ENCODE measurements at places on chromosomes 5 and 9.

GRCh38 chr5:178204935-178205748, 809 bp downstream of the HNRNPAB start:
- DNase-seq: peak; percentile 85

GRCh38 chr5:127351418-127351817, 60.8 kb downstream of the MEGF10 start:
- no peak for DNase-seq

- no peak for DNase-seq
Observed at GRCh38 chr5:102211165-102211564, 84.9 kb downstream of the SLCO4C1 start.

GRCh38 chr9:126337729-126338372, 11.2 kb downstream of the MVB12B start:
- DNase-seq: no peak

DNA sequence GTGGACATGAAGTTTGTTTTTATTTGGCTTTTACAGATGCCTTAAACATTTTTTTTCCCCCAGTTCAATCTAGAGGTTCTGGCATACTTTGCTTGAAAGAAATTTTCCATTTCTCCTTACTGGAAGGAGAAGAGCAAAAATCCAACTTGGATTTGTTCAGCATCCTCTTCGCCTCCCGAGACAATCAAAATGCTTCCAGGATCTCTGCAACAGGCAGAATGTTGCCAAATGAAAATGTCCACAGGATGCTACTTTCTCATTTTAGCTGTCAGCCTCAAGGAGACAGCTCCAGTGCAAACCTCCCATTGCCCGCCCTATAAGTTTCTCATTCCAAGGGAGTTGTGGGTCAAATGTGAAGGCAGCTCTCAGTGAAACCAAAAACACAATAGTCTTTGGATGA, 1972.1 kb downstream of the MAT2B start:
- no peak for DNase-seq

Measured in CD4-positive, alpha-beta T cell treated with Interleukin-6 for 4 hours (primary cell).